Naive thymus-derived CD4-positive, alpha-beta T cell (primary cell): ENCODE measurements at places on chromosomes 2 and 18. TPM values are rescaled to one million over a fixed set of nuclear protein-coding genes. Genes with fewer than 3 reads are reported as not detected.

The VWA3B gene
- not detected for polyA plus RNA-seq

The KHK gene
- polyA plus RNA-seq, result 8.8 TPM

The UGT1A10 gene
- polyA plus RNA-seq, result not detected

The FBXO36 gene
- 1.2 TPM for polyA plus RNA-seq

The CREB1 gene
- 71.1 TPM for polyA plus RNA-seq

The L3MBTL4 gene
- 0.05 TPM for polyA plus RNA-seq

The COLEC12 gene
- polyA plus RNA-seq, result not detected

The LCT gene
- polyA plus RNA-seq, result not detected

The TXNDC9 gene
- polyA plus RNA-seq, result 49.3 TPM

The FBXO48 gene
- 0.49 TPM for polyA plus RNA-seq

The SLC5A7 gene
- not detected for polyA plus RNA-seq

The DBI gene
- 253 TPM for polyA plus RNA-seq

The CKAP2L gene
- polyA plus RNA-seq, result not detected

The TAF4B gene
- polyA plus RNA-seq, result 14.5 TPM

The LINC00305 gene
- not detected for polyA plus RNA-seq

The ZRANB3 gene
- polyA plus RNA-seq, result 4.7 TPM

The COL6A3 gene
- 0.74 TPM for polyA plus RNA-seq

The MRPL30 gene
- 19.3 TPM for polyA plus RNA-seq

The SH3RF3 gene
- polyA plus RNA-seq, result 1.3 TPM
